SK-MEL-5 (cell line): ENCODE measurements at places on chromosomes 12 and 14. TPM values are rescaled to one million over a fixed set of nuclear protein-coding genes. Genes with fewer than 3 reads are reported as not detected.

The AMN gene
- total RNA-seq: 0.13 TPM in 1 of 2 replicates, not detected in the other

The KRT1 gene
- not detected in 2 replicates for total RNA-seq

The PIK3C2G gene
- total RNA-seq: not detected in 2 replicates

The C3AR1 gene
- 0.58 and 1.4 TPM in 2 replicates for total RNA-seq

The LHX5 gene
- 0.03 TPM in 1 of 2 replicates, not detected in the other for total RNA-seq

The KRT74 gene
- not detected in 2 replicates for total RNA-seq

The TROAP gene
- total RNA-seq: 17.9 and 28.6 TPM in 2 replicates

The SERPINA9 gene
- not detected in 2 replicates for total RNA-seq

DNA sequence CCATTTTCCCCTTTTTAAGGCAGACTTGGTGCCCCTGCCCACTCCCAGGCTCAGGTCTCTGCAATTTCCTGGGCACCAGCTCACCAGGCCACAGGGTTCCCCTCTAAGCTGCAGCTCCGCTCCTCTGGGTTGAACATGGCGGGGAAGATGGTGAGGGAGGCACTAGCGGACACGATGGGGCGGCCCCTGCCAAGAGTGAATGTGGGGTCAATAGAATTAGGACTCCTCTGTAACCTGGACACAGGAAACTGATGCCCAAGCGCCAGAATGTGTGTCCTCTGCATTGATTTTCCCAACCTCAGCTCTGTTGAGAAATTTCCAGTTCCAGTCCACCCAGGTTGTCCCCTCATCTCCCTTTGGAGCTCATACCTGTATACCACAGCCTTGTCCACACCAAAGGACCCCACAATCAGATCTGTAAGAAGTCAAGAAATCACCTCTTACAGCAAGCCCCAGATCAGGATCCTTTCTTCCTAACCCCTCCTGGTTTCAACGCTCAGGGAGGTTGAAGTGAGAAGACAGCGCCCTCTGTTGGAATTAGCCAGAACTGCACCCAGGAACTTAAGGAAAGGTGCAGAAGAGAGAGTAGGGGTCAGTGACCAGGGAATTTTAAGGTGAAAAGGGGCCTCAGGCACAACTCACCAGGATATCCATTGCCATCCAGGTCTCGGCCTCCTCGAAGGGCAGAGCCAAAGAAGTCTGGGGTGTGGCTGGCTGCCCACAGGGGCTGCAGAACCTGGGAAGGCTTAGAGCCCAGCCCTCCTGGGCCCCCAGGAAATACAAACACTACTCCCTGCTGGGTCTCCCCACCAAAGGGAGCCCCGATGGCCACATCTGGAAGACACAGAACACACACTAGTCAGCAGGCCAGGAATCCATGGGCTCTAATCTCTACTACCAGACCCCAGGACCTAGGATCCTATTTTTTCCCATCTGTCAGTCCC lies 14.7 kb downstream of the ITGA5 start:
- DNase-seq: peak; percentile 68

- DNase-seq: no peak
Observed at GRCh38 chr14:77516126-77516525, 17.5 kb upstream of the ISM2 start.

DNA sequence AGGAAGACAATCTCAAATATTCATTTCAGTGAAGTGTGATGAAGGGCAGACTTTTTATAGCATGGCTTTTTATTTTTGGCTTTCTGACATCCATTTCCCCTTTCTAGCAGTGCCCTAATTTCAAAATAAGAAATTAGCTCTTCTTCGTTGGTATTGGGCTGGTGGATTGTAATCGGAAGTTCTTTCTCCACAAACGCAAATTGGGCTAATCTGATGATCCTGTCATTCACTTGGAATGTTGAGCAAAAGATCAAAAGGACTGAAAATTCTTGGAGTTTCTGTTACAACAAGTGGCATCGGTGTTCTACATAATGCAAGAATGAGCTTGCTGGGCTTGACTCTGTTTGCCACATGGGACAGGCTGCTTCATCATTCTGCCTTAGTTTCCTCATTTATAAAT lies 1182.8 kb downstream of the FLRT2 start:
- no peak for DNase-seq

- DNase-seq: peak; percentile 94
Observed at GRCh38 chr12:121214166-121214777, 4.3 kb downstream of the P2RX4 start.

- no peak for DNase-seq
Observed at GRCh38 chr14:91743305-91743653, 11.4 kb upstream of the CATSPERB start.

- DNase-seq: no peak
Observed at GRCh38 chr12:62776997-62777396, 158.0 kb downstream of the PPM1H start.

GRCh38 chr14:82116721-82117120 lies 583.1 kb upstream of the SEL1L start:
- no peak for DNase-seq

- DNase-seq: no peak
Observed at GRCh38 chr14:92668276-92668973, 80.0 kb downstream of the LGMN start.

- no peak for DNase-seq
Observed at GRCh38 chr14:89736881-89737280, 217.6 kb downstream of the EFCAB11 start.

DNA sequence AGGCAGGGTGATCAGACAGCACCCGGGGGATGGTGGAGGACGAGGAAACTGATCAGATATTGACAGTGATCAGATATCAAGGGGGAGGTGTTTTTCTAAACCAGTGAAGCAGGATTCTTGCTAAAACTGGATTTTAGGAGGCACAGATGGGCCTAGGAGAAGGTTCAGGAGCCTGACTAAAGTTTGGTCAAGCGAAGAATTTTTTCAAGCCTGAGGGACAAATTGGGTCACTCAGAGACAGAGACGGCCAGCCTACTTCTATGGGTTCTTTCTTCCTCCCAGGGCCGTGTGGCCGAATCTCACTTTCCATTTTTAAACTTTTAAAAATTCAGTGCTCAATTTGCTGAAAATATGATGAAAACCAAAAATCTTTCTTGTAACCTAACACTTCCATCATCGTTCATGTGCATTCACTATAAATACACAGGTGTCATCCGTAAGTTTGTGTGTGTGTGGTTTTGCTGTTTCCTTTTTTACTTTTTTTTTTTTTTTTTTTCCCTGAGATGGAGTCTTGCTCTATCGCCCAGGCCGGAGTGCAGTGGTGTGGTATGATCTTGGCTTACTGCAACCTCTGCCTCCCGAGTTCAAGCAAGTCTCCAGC lies 68.5 kb downstream of the RIN3 start:
- no peak for DNase-seq
